ENCODE measurements at places on chromosomes 13 and 19. TPM values are rescaled to one million over a fixed set of nuclear protein-coding genes. Genes with fewer than 3 reads are reported as not detected.
A peak's percentile ranks its signal among the peaks of the same experiment; 100 is the strongest.

GRCh38 chr19:6108721-6109633, 1.3 kb downstream of the RFX2 start:
- peaks cover 2% of the 10 kb centered on the region for H3K36me3 ChIP-seq
- H3K4me1 ChIP-seq = peaks cover 23% of the 10 kb centered on the region
- peak; percentile 74 for DNase-seq
- peak overlapping the region; percentile 56 for H3K27ac ChIP-seq
- H3K4me3 ChIP-seq = peak overlapping the region; percentile 76
- H3K27me3 ChIP-seq = peaks cover 16% of the 10 kb centered on the region

GRCh38 chr13:36377826-36378468, 31.8 kb upstream of the SPART start:
- H3K4me3 ChIP-seq = no peak overlapping the region
- no peak overlapping the region for H3K27ac ChIP-seq
- peaks cover 2% of the 10 kb centered on the region for H3K4me1 ChIP-seq
- DNase-seq = no peak

DNA sequence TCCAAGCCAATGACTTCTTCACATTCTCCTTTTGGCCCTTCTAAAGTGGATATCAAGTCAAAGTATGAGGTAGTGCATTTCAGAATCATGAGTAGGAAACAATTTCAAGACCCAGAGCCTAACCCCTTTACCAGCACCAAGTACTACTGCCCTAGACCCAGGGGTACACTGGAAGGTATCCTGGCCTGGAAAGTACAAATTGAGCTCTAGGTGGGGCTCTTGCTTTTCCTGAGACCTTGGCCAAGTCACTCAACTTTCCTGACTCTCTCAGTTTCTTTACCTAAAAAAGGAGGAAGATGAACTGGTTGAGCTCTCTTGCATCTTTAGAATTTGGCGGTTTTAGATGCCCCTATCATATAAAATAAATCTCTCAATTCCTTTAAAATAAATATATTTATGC, 204.7 kb downstream of the FGF14 start:
- H3K27ac ChIP-seq = no peak overlapping the region
- no peak overlapping the region for H3K4me3 ChIP-seq
- no peaks in the 10 kb centered on the region for H3K36me3 ChIP-seq
- peaks cover 2% of the 10 kb centered on the region for H3K4me1 ChIP-seq
- DNase-seq = no peak

GRCh38 chr19:29267701-29268100, 54.8 kb upstream of the UQCRFS1 start:
- H3K36me3 ChIP-seq = no peaks in the 10 kb centered on the region
- peaks cover 26% of the 10 kb centered on the region for H3K27me3 ChIP-seq
- H3K27ac ChIP-seq = no peak overlapping the region

GRCh38 chr19:40356681-40357595, 8.4 kb downstream of the PLD3 start:
- no peak for DNase-seq
- H3K27me3 ChIP-seq = no peaks in the 10 kb centered on the region
- H3K4me3 ChIP-seq = no peak overlapping the region

DNA sequence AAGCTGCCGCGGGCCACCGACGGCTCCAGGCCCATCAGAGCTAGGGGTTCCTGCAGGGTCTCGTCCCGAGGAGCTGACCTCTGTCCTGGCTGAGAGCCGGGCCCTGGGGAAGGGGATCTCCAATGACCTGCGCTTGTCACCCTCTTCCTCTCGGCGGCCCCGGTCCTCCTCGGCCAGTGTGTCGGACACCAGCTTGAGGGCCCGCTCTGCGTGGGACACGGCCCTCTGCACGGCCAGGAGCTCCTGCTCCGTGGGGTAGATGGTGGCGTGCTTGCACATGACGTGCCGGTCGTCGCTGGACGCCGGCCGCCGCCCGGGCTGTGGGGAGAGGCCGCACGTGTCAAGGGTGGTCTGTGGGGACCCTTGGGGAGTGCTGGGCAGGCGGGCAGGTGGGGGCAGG, 32.7 kb upstream of the MATK start:
- H3K36me3 ChIP-seq = no peaks in the 10 kb centered on the region
- H3K27ac ChIP-seq = no peak overlapping the region
- DNase-seq = no peak
- peaks cover 36% of the 10 kb centered on the region for H3K4me1 ChIP-seq
- H3K4me3 ChIP-seq = no peak overlapping the region

- no peak overlapping the region for H3K4me3 ChIP-seq
- no peaks in the 10 kb centered on the region for H3K27me3 ChIP-seq
- H3K27ac ChIP-seq = no peak overlapping the region
- no peaks in the 10 kb centered on the region for H3K36me3 ChIP-seq
Observed at GRCh38 chr19:7582446-7582845, 13.2 kb upstream of the CAMSAP3 start.

DNA sequence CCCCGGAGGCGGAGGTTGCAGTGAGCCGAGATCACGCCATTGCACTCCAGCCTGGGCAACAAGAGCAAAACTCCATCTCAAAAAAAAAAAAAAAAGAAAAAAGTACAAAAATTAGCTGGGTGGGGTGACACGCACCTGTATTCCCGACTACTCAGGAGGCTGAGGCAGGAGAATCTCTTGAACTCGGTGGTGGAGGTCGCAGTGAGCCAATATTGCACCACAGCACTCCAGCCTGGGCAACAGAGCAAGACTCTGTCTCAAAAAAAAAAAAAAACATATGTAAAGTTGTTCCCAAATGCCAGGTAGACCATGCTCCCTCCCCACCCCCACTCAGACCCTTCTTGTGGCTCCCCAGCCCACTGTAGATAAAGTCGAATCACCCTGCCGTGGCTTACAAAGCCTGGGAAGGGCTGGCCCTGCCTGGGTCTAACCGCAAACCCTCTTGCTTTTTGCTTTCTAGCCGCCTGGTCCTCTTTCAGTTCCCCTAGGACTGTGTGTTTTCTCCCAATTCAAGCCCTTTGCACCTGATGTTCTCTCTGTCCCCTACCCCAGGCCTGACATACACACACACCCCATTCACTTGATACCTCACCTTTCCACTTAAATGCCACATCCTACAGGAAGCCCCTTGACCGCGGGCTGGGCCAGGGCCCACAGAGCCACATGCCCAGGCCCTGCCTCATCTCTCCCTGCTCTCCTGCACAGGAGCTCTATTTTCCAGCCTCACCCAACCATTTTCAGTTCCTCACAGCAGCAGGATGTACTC, 34.4 kb downstream of the MAP4K1 start:
- H3K27me3 ChIP-seq = no peaks in the 10 kb centered on the region
- peaks cover 10% of the 10 kb centered on the region for H3K4me1 ChIP-seq
- H3K27ac ChIP-seq = no peak overlapping the region
- no peak overlapping the region for H3K4me3 ChIP-seq
- no peak for DNase-seq

DNA sequence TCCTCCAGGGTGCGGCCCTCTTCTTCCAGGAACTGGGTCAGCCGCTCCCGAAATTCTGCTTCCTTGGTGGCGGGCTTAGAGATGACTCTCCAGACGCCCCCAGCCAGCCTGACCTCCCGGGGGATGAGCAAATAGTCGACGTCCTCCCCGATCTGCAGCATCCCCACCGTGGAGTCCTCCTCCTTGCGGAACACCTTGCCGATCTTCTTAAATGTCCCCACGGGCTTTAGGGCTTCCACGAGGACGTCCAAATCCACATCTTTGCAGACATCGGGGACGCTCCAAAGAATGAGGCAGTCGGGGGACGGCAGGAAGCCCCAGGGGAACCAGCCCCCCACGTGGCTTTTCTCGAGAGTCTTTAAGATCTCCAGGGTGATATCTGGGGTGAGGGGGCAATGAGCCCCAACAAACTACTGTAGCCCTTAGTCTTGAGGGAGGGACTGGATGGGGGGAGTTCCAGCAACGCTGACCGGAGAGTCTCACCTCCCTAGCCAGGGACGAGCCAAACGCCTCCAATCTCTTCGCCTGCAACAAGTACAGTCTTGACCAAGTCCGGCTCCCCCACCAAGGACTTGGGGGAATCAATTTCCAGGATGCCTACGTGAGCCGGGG, 608 bp downstream of the CCDC8 start:
- H3K27me3 ChIP-seq = peaks cover 60% of the 10 kb centered on the region
- H3K27ac ChIP-seq = no peak overlapping the region
- H3K4me3 ChIP-seq = no peak overlapping the region
- no peaks in the 10 kb centered on the region for H3K36me3 ChIP-seq
- peaks cover 7% of the 10 kb centered on the region for H3K4me1 ChIP-seq
- DNase-seq = no peak

CEACAM3 gene
- not detected for total RNA-seq

PLPPR3 gene
- not detected for total RNA-seq

PTPRS gene
- total RNA-seq = 1.8 TPM

ZNF382 gene
- 20.0 TPM for total RNA-seq
